Placental pericyte (primary cell): ENCODE measurements at places on chromosomes 2 and 18. TPM values are rescaled to one million over a fixed set of nuclear protein-coding genes. Genes with fewer than 3 reads are reported as not detected.

The REG1B gene
- not detected in 2 replicates for total RNA-seq

The LYG1 gene
- total RNA-seq, result 0.44 TPM in 1 of 2 replicates, not detected in the other

The GKN2 gene
- 0.22 TPM in 1 of 2 replicates, not detected in the other for total RNA-seq

The ANKRD30B gene
- total RNA-seq, result 0.14 and 0.88 TPM in 2 replicates

The CYS1 gene
- 0.14 and 0.22 TPM in 2 replicates for total RNA-seq

The MSGN1 gene
- total RNA-seq, result not detected in 2 replicates

The SLC23A3 gene
- 0.57 and 1.1 TPM in 2 replicates for total RNA-seq

The AMER3 gene
- total RNA-seq, result not detected in 2 replicates

The TUBB8B gene
- total RNA-seq, result not detected in 2 replicates

The GAREM2 gene
- 1.3 TPM in 2 replicates for total RNA-seq

The SAG gene
- total RNA-seq, result not detected in 2 replicates

The ABCB11 gene
- total RNA-seq, result not detected in 2 replicates

The ENOSF1 gene
- total RNA-seq, result 41.7 and 61.3 TPM in 2 replicates

The KCTD1 gene
- total RNA-seq, result 11.4 and 13.9 TPM in 2 replicates

The ANTXR1 gene
- total RNA-seq, result 170 and 253 TPM in 2 replicates

The NEU2 gene
- not detected in 2 replicates for total RNA-seq

The CXCR2 gene
- total RNA-seq, result not detected in 2 replicates

The ABCG5 gene
- total RNA-seq, result not detected in 2 replicates

The KANSL3 gene
- total RNA-seq, result 41.7 and 44.0 TPM in 2 replicates

The MRPL53 gene
- 19.3 and 57.1 TPM in 2 replicates for total RNA-seq

The DTNA gene
- total RNA-seq, result 8.0 and 11.8 TPM in 2 replicates

The CD207 gene
- total RNA-seq, result not detected in 2 replicates

The IL1F10 gene
- total RNA-seq, result not detected in 2 replicates
